Foreskin keratinocyte (primary cell): ENCODE measurements at places on chromosomes 6 and 20. TPM values are rescaled to one million over a fixed set of nuclear protein-coding genes. Genes with fewer than 3 reads are reported as not detected.

CNR1 gene
- not detected in 2 replicates for total RNA-seq

CCDC170 gene
- total RNA-seq, result 0.41 TPM in 1 of 2 replicates, not detected in the other

COL9A1 gene
- not detected in 2 replicates for total RNA-seq

DNA sequence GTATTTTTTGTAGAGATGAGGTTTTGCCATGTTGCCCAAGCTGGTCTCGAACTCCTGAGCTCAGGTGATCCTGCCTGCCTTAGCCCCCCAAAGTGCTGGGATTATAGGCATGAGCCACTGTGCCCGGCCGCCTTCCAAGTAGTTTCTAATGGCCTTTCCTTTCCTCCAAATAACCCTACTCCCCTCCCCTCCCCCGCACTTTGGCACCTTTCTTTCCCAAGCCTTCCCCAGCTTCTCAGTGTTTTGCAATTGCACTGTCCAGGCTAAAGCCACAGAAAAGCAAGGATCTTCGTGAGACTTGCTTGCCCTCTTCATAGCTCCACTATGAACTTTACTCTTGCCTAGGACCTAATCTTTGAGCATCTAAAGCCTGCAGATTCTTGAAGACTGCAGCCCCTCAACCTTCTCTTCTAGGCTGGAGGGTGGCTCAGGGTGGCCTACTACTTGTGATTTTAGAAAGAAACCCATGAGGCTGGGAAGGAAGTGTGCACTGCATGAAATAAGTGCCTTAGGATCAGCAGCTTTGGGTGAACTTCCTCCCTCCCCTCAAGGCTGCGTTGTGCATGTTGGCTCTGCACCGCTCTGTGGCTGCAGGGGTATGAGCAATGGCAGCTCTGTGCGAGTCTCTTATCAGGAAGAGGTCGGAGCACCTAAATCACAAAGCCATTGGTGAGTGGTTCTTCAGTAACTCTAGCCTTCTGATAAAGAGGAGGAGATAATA lies 152.4 kb upstream of the SNX9 start:
- DNase-seq, result no peak

- no peak for DNase-seq
Observed at GRCh38 chr6:55679503-55679902, 100.5 kb upstream of the HMGCLL1 start.

VSTM2L gene
- total RNA-seq, result 0.14 and 0.25 TPM in 2 replicates

DNA sequence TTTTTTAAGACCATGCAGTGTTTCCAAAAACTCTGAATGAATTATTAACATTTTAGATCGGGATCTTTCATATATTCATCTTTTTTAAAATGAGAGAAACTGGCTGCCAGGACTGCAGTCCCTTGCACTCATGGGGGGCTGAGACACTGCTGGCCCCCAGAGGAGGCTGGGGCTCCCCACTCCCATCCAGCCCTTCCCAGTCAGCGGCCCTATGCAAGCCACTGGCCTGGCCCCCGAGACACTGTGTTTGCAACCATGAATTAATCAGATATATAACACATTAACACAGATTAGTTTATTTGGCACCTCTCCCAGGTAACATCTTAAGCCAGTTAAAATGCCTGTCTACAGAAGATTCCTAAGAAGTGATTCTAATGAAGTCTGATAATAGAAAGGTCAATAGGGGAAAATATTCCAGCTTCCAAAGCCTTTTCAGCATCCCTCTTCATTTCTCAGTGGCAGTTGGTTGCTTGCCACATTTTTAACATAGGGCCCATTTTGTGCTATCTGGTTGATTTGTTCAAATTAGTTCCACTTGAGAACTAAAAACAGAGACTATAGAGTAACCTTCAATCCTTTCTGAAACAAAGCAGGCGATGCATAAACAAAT lies 184.4 kb upstream of the FBXL4 start:
- no peak for DNase-seq
